CD4-positive, alpha-beta T cell treated with Interleukin-17A for 4 hours (primary cell): ENCODE measurements at places on chromosomes 7 and 10.

DNA sequence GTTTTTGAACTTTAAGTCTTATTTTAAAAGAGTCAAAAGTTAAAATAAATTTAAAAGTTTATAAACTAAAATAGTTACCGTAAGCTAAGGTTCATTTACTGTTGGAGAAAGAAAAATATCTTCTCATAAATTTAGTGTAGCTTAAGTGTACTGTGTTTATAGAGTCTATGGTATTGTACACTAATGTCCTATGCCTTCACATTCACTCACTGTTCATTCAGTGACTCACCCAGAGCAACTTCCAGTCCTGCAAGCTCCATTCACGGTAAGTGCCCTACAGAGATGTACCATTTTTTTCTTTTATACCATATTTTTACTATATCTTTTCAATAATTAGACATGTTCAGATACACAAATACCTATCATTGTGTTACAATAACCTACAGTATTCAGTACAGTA, 97.6 kb downstream of the PTN start:
- DNase-seq = no peak

GRCh38 chr10:88990384-88991160, at the start of gene FAS:
Gene FAS (plus strand): TSS chr10:88990798. CDS start chr10:88990877, 79 bp downstream.
- DNase-seq = peak; percentile 87

- DNase-seq = no peak
Measured at GRCh38 chr10:43658227-43658626, 9.5 kb upstream of the ZNF32 start.

DNA sequence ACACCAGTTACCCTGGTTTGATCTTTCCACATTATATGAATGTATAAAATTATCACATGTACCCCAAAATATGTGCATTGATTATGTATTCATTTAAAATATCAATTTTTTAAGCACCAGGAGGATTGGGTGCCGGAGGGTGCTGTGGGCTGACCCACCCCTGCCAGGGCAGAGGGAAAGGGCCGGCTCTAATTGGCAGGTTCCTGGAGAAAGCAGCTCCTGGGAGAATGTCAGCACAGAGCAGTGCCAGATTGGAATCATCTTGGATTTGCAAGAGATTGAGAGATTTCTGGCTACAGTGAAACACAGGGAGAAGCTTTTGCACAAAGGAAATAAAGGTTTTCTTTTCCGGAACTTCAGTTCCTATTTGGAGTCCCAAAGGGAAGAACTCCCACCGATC, 264.4 kb upstream of the TCERG1L start:
- no peak for DNase-seq

GRCh38 chr7:98222533-98223195, 11.4 kb downstream of the BHLHA15 start:
- DNase-seq = no peak

- no peak for DNase-seq
Measured at GRCh38 chr10:79604294-79604693, 6.4 kb upstream of the SFTPA1 start.

- no peak for DNase-seq
Measured at GRCh38 chr7:110281362-110281761, 809.6 kb upstream of the LRRN3 start.
